Uterus (tissue), 4 donors: ENCODE measurements at places on chromosomes 2 and 18.
A peak's percentile ranks its signal among the peaks of the same experiment; 100 is the strongest.

DNA sequence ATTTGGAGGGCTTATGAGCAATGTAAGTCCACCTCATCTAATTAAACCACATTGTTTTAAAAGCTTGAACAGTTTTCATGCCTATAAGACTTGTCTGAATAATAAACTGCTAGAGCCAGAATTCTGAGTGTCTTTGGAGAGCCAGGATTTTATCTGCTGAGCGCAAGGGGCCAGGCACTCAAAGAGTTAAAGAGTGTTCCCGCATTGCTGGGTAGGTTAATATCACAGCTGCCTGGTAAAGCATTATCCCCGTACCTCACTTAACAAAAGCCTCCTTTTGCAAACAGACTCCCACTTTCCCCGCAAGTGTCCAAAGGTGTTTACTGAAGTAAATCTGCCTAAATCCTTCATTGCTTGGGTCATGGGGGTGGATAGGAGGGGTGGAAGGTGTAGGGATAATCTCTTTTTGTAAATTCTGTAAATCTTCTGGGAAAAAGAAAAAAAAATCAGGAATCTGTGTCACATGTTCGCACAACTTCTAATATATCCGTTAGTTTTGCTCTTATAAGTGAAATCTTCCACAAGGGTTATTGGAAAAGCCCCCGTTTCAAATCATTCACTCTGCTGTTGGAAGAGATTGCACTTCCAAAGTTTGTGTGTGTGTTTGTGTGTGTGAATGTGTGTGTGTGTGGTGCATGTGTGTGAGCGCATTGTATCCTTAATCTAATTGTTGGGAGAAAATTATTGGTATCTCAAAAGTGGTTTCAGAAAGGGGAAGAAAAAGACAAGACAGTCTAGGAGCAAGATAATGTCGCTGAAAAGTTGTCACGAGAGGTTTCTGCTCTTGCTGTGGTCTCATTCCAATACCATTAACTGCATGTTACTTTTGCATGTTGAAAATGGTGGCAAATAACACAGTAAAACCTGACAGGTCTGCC is 10.7 kb downstream of the ZEB2 start:
- H3K36me3 ChIP-seq: no peaks in the 10 kb centered on the region
- H3K27ac ChIP-seq: peak overlapping the region; percentile 95
- no peaks in the 10 kb centered on the region for H3K4me1 ChIP-seq
- DNase-seq: no peak
- H3K4me3 ChIP-seq: peak overlapping the region; percentile 15
- H3K27me3 ChIP-seq: no peaks in the 10 kb centered on the region

- no peak for DNase-seq
- H3K4me1 ChIP-seq: no peaks in the 10 kb centered on the region
- no peaks in the 10 kb centered on the region for H3K36me3 ChIP-seq
Measured at GRCh38 chr18:45687621-45688020, 36.4 kb upstream of the SLC14A1 start.

DNA sequence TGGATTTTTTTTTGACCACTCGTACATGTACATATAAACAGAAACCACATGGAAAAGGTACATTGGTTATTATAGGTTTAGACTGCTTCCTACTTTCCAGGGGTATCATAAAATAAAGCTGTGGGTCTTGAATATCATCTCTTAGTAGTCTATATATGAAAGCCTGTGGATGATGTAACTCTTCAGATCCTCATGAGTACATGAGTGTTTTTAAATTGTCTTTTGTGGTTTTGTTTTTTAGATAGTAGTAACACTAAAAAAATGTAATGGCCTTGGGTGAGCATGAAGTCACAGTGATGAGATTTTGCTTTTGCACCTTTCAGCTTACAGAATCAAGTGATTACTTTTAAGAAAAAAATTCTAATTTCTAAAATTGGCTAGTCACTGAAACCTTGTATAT is 80.2 kb downstream of the RAB3GAP1 start:
- no peaks in the 10 kb centered on the region for H3K27me3 ChIP-seq
- no peak overlapping the region for H3K27ac ChIP-seq
- H3K4me1 ChIP-seq: no peaks in the 10 kb centered on the region
- no peaks in the 10 kb centered on the region for H3K36me3 ChIP-seq
- DNase-seq: no peak

DNA sequence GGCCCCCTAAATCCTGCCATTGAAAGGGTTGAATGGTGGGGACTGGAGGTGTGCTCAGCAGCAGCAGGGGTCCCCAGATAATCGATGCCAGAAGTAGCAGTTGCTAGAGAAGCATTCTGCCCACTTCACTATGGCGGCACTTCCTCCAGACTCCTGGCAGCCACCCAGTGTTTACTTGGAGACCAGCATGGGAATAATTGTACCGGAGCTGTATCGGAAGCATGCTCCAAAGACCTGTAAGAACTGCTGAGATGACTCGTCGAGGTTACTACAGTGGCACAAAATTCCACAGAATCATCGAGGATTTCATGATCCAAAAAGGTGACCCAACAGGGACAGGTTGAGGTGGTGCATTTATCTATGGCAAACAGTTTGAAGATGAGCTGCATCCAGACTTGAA is 11.0 kb upstream of the GAREM2 start:
- H3K36me3 ChIP-seq: no peaks in the 10 kb centered on the region
- no peak overlapping the region for H3K4me3 ChIP-seq

GRCh38 chr2:17626986-17627385 is 86.5 kb downstream of the VSNL1 start:
- H3K36me3 ChIP-seq: no peaks in the 10 kb centered on the region
- no peaks in the 10 kb centered on the region for H3K27me3 ChIP-seq
- H3K4me1 ChIP-seq: no peaks in the 10 kb centered on the region
- H3K27ac ChIP-seq: no peak overlapping the region
- H3K4me3 ChIP-seq: no peak overlapping the region

- H3K36me3 ChIP-seq: no peaks in the 10 kb centered on the region
- H3K4me1 ChIP-seq: no peaks in the 10 kb centered on the region
- DNase-seq: no peak
- no peak overlapping the region for H3K27ac ChIP-seq
- H3K27me3 ChIP-seq: no peaks in the 10 kb centered on the region
- no peak overlapping the region for H3K4me3 ChIP-seq
Measured at GRCh38 chr2:117853316-117853715, 38.8 kb downstream of the DDX18 start.

DNA sequence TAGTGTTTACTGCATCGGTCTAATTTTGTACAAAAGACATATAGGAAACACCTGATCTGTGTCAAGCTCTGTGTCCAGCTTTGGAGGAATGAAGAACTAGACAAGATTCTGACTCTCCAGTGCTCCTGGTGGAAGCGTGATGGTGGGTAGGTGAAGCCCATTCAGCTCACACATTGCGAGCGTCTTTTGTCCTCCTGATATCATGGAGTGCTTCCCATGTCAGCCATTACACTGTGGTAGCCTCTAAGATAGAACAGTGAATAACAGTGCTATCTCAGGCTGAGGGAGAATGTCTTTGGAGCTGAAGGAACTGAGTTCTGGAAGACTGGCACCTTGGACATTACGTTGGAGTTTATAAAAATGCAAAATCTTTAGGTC is 350.2 kb downstream of the CYRIA start:
- no peak overlapping the region for H3K27ac ChIP-seq
- no peaks in the 10 kb centered on the region for H3K4me1 ChIP-seq
- H3K36me3 ChIP-seq: no peaks in the 10 kb centered on the region
- no peak for DNase-seq

- no peak for DNase-seq
- H3K4me3 ChIP-seq: no peak overlapping the region
- no peaks in the 10 kb centered on the region for H3K36me3 ChIP-seq
- peaks cover 11% of the 10 kb centered on the region for H3K4me1 ChIP-seq
Measured at GRCh38 chr2:216789081-216789480, 70.8 kb downstream of the TNP1 start.

DNA sequence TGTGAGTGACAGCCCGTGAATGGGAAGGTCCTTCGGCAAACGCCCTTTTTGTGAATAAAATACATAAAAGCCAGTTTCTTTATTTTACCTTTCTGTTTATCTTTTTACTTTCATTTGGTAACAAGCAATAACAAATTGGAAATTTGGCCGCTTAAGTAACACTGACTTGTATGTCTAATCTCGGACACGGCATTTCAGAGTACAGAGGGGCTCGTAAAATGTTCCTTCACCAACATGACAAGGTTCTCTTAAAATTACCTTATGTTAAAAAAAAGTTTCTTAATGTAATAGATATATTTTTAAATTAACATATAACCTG is 558 bp upstream of the NEMP2 start:
- H3K36me3 ChIP-seq: no peaks in the 10 kb centered on the region
- H3K4me3 ChIP-seq: peak overlapping the region; percentile 71
- H3K4me1 ChIP-seq: no peaks in the 10 kb centered on the region
- DNase-seq: no peak
- peak overlapping the region; percentile 98 for H3K27ac ChIP-seq
- no peaks in the 10 kb centered on the region for H3K27me3 ChIP-seq

DNA sequence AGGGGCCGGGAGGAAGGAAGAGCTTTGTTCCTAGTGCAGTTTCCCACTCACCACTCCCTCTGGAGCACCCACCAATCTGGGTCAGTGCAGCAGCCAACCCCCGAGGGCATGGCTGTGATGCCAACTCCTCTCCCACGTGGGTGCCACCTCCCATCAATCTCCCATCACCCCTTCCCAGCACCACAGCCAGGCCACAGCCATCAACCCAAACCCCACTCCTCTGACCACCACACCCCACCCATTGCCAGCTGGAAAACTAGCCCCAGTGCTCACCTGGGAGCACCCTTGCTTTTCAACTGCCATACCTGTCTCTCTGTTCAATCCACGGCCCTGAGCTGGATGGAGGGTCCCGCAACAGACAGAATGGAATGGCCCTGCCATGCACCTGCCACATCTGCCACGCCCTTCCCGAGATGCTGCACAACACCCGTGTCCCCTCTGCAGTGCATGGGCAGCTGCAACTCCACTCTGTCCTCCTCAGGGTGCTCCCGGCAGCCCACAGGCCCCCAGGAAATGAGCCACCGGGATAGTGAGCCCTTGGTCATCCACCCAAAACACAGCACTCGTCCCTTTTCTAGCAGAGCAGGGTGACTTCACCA is 112.4 kb upstream of the ID2 start:
- no peaks in the 10 kb centered on the region for H3K36me3 ChIP-seq
- no peak for DNase-seq
- H3K27me3 ChIP-seq: no peaks in the 10 kb centered on the region
- H3K27ac ChIP-seq: no peak overlapping the region
